ENCODE measurements at places on chromosomes 4 and X.
A peak's percentile ranks its signal among the peaks of the same experiment; 100 is the strongest.

- no peak for DNase-seq
These were observed 12.6 kb downstream of the CA5B start for GRCh38 chrX:15750611-15751154.

DNA sequence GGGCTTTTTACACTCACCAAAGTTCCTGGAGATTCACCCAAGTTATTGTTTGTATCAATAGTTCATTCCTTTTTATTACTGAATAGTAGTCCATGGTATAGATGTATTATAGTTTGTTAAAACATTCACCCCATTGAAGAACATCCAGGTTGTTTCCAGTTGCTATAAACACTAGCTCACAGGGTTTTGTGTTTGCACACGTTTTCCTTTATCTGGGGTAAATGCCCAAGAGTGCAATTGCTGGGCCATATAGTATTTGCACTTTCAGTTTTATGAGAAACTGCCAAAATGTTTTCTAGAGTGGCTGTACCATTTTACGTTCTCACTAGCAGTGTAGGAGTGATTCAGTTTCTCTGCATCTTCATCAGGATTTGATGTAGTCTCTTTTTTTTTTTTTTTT lies 57.1 kb downstream of the CBLL2 start:
- DNase-seq = no peak

GRCh38 chr4:151034829-151035228 lies 19.7 kb upstream of the LRBA start:
- no peak for DNase-seq

- DNase-seq = no peak
These were observed 2.3 kb upstream of the SASH3 start for GRCh38 chrX:129777218-129778030.

- no peak for DNase-seq
These were observed 624.1 kb upstream of the GNPDA2 start for GRCh38 chr4:45350438-45350837.

GRCh38 chrX:81336455-81337152 lies 134.7 kb downstream of the SH3BGRL start:
- DNase-seq = no peak

DNA sequence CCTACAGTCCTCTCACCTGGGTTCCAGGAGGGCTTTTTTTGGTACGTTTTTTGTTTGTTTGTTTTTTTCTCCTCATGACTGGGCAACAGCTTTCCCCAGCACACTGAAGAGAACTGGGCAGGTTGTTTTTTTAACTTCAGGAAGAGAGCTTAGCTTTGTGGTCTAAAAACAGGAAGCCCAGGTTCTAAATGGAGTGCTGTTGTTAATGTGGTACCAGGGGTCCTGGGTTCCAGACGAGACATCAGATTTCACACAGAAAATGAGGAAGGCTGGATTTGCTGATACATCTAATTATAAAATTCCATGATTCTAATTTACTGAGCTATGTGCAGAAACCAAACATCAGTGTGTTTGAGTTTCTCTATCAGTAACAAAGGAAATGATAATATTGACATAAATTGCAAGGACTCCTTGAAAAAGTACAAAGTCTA lies 4.2 kb downstream of the MYOZ2 start:
- no peak for DNase-seq

DNA sequence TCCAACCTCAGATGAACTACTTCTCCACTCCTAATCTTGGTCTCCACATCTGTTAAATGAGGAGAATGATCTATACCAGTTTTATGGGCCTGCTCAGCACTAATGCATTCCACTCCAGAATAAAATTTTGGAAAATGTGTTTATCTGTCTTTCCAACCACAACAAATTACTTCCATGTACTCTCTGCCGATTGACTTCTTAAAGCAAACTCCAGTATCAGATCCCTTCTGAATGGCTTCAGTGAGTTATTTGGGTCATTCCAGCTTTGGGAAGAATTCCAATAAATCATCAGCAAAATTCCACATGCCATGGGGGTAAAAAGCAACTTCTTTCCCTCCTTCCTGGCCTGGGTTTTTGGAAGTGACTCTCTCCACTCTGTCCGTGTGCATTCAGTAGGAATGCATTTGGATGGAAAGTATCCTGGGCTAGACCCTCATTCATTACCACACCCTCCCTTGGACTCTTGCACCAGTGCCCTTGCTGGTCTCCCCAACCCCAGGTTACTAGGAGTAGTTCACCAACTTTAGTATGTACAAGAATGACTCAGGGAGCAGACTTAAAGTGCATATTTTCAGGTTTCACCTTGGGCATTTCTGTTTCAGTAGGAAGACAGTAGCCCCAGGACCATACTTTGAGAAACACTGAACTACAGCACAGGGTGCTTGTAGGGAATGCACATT lies 15.4 kb upstream of the ADH6 start:
- DNase-seq = no peak

- no peak for DNase-seq
These were observed 8.9 kb downstream of the PRRG3 start for GRCh38 chrX:151704041-151704663.

- DNase-seq = no peak
These were observed 157.0 kb upstream of the NDP start for GRCh38 chrX:44130189-44130588.

DNA sequence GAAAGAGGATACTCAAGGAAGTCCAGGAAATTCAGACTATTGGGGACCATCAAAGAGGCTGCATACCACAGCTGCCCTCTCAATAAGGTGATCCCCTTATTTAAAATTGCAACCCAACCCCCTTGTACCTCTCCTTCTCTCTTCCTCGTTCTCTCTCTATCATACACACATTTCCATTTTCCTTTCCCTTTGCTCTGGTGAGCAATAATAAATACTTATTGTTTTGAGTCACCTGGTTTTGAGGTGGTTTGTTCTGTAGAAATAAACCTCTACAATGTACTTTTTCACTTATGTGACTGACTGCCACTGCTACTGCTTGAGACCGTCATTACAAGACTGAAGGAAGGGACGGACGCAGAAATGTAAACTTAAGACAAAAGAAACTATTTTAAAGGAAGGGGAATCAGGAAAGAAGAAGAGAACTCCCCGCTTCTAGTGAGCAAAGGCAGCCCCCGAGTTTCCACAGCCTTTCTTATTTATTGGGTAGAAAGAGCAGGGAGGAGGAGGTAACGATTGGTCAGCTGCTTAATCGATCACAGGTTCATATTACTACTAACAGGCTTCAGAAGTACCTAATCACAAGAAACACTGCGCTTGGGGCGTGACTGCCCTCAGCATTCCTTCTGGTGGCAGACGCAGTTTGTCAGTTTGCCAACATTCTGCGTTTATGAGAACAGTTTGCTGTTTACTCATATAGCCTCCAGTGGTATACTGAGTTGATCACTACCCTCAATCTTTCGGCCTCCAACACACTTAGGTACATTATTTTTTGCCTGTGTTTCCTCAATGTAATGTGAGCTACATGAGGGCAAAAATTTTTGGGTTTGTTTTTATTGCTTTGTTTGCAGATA lies 16.9 kb upstream of the TMEM165 start:
- DNase-seq = no peak

- no peak for DNase-seq
These were observed 15.8 kb downstream of the SYNPO2 start for GRCh38 chr4:118904418-118904817.

DNA sequence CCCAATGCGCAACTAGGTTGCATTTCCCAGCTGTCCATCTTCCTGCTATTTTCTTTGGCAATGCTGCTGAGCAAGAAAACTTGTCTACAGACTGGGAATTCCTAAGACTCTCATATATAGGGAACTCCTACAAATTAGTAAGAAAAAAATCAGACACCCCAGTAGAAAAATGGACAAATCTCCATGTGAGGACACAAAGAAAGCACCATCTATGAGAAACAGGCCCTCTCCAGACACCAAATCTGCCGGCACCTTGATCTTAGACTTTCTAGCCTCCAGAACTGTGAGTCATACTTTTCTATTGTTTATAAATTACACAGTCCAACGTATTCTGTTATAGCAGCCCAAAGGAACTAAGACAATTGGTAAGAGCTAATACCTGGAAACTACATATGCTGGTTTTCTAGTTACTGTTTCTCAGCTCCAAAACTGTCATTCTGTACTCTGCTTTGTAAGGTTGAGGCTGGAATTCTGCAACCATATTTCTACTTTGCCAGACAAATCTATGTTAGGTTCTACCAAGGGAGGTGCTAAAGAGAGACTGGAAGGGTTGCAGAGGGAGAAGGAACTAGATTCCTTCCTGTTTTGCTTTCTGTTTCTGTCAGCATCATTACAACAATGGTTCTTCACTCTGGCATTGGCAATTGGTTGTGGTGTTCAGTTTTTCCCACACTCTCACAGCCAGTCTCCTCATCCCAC lies 35.7 kb upstream of the FAM241A start:
- DNase-seq = no peak

DNA sequence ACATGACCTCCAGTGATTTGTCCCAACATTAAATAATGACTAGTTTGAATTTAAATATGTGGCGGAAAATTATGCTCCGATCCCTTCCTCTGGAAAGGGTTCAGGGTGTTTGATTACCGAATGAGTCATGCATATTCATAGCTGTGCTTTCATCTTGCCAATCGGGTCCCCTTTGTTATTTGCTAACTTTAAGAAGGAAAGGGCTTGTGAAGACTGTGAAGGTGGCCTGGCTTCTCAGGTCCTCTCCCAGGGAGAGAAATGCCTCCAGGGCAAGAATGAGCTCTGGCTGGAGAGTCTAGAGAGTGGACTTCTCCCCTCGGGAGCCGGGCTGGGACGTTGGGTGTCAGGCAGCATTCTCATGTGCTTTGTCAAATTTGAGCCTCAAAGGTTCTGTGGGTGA lies 155.5 kb upstream of the PSAPL1 start:
- DNase-seq = no peak

GRCh38 chrX:45771114-45771513 lies 570.4 kb upstream of the DIPK2B start:
- peak; percentile 47 for DNase-seq

DNA sequence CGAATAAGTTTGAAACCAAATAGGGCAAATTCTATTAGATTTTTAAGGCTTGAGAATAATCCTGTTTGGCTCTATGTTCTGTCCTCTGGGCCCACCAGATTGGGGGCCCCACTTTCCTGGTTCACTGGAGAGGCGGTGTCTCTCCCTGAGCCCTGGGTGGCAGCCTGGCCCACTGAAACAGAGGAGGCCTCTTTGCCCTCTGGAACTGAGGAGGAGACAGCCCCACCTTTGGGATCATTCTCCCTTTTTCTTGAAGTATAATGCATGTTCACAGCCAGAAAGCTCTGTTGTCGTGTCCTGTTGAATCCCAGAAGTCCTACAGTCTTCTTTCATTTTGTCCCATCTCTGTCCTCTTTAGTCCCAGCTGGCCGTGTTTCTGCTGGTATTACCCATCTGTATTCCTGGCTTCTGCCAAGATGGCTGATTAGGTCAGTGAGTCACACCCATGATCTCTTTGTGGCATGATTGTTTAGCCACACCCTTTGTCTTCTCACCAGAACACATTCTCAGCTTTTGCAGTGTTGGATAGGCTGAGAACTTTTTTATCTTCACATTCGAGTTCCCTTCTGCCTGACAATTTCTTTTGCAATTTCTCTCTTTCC lies 8.1 kb upstream of the TBC1D25 start:
- DNase-seq = no peak

- DNase-seq = no peak
These were observed 36.1 kb downstream of the DCK start for GRCh38 chr4:71029504-71029903.

- no peak for DNase-seq
These were observed 81.8 kb downstream of the ASB9 start for GRCh38 chrX:15188039-15188438.

GRCh38 chr4:108620933-108621905 lies 843 bp downstream of the RPL34 start:
- no peak for DNase-seq

- DNase-seq = no peak
These were observed 335.7 kb downstream of the FSTL5 start for GRCh38 chr4:161828061-161828460.

DNA sequence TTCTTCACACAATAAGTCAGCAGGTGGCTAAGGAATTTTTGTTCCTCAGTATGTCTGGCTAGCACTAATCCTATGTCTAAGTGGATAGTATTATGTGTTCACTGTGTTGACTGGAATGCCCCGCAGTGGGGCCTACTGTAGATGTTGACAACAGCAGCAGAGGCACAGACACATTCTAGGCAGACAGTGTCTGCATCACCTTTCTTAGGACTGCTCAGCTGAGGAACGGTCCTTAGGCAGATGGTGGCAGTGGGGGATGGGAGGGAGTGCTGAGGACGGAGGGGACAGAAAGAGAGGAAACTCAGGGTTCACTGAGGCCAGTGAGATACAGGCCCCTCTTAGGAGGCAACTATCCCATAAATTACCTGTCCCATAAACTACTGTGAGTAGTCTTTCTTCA lies 44.6 kb upstream of the LEF1 start:
- no peak for DNase-seq

DNA sequence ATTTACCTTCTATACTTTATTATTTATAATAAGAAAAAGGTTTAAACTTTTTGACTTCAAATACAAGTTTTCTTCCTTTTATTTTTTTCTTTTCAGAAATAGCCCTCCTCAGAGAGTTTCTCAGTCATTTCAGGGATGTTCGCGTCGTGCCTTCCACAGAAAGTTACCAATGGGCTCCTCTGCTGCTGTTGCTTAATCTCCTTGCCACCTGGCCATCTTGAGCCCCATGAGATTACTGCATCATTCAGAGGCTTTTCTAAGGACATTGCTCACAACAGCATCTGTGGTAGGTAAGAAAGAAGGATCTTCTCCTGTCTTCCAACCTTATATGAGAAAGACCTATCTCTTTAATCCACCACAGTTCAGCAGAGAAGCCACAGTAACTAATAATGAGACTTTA lies 1361.9 kb upstream of the ADGRL3 start:
- DNase-seq = no peak

- no peak for DNase-seq
These were observed 57.5 kb upstream of the BMPR1B start for GRCh38 chr4:94700298-94700697.

GRCh38 chr4:74821541-74821940 lies 27.2 kb upstream of the BTC start:
- DNase-seq = no peak

- DNase-seq = no peak
These were observed 3.8 kb downstream of the ANKRD50 start for GRCh38 chr4:124708517-124709300.

DNA sequence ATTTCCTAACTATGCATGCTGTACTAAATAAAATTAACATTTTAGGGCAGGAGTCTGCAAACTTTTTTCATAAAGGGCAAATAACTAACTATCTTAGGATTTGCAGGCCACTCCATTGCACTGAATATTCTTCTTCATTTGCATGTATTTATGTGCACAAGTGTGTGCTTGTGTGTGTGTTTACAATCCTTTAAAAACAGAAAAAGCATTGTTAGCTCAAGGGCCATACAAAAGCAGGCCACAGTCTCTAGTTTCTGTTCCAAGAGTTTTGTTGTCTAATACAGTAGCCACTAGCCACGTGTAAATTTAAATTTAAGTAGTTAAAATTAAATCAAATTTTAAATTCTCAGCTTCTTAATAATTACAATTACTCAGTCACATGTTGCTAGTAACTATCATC lies 621.8 kb downstream of the TMA16 start:
- DNase-seq = no peak

DNA sequence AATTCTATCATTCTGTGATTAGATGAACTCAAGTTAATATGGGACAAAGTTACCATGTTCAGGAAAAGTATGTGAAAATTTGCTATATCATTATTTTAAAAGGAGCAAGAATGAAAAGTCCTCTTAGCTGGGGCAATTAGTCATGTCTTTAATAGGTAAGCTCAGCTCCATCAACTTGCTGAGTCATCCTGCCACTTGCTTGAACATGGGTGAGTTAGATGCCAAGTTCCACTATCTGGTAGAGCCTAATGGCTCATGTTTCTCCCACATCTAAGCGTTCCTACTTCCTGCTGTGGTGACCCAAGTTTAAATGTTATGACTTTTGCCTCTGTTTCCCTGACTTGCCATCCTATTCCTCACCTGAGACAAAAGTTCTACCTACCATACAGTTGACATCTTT lies 276.8 kb downstream of the ZNF674 start:
- no peak for DNase-seq

All from nucleus accumbens (tissue), 56 donors.